Esophagus mucosa (tissue), 1 donor: ENCODE measurements at places on chromosomes 13 and 19. TPM values are rescaled to one million over a fixed set of nuclear protein-coding genes. Genes with fewer than 3 reads are reported as not detected.

DNA sequence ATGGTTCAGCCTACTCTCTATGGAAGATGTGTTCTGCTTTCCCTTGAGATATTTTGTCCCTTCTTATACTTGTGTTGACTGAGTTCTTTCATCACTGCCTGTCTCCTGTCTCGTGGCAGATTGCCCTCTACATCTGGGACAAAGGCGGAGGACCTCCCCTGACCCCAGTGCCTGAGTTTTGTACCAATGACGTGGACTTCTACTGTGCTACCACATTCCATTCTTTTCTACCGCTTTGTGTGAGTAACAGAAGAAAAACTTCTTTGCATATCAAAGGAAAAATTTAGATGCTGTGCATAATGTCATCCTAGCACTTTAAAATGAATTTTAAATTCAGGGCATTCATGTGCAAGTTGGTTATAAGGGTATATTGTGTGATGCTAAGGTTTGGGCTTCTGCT lies 74.6 kb downstream of the B3GLCT start:
- ATAC-seq, result no peak

DNA sequence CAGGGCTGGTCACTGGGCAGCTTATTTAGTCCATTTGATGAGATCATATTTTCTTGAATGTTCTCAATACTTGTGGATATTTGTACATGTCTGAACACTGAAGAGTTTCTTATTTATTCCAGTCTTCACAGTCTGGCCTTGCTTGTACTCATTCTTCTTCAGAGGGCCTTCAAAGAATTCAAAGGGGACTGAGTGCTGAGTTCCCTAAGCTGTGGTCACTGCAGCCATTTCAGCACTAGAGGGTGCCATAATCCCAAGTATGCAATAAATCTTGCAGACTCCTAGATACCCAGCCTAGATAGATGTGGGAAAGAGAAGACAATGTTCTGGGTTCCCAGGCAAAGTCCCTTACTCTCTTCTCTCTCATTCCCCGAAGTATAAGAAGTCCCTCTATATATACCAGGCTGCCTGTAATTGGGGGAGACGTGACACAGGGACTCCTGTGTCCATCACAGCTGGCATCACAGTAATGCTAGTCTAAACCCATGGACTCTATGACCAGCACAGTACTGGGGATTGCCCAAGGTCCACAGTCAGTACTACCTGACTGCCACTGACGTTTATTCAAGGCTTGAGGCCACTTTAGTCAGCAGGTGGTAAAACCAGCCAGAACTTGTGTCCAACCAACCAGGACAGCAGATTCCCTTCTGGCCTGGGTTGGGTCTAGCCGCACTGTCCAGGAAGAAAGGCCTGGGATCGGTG lies 8.9 kb upstream of the VN1R1 start:
- ATAC-seq, result peak; percentile 58

DNA sequence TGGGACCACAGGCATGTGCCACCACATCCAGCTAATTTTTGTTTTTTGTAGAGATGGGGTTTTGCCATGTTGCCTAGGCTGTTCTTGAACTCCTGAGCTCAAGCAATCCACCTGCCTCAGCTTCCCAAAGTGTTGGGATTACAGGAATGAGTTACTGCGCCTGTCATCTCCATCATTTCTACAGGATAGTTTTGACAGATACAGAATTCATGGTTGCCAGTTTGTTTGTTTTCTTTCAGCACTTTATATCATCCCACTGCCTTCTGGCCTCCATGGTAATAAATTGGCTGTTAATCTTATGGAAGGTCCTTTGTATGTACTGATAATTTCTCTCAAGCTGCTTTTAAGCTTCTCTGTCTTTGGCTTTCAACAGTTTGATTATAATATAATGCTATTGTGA lies 165.2 kb downstream of the RNF17 start:
- no peak for ATAC-seq

GRCh38 chr19:52248241-52248640 lies 21.1 kb upstream of the ZNF766 start:
- ATAC-seq, result peak; percentile 46

- ATAC-seq, result no peak
These were observed 11.4 kb downstream of the PIAS4 start for GRCh38 chr19:4018775-4019504.

- ATAC-seq, result peak; percentile 91
These were observed 17.5 kb upstream of the MEIS3 start for GRCh38 chr19:47436712-47437401.

DNA sequence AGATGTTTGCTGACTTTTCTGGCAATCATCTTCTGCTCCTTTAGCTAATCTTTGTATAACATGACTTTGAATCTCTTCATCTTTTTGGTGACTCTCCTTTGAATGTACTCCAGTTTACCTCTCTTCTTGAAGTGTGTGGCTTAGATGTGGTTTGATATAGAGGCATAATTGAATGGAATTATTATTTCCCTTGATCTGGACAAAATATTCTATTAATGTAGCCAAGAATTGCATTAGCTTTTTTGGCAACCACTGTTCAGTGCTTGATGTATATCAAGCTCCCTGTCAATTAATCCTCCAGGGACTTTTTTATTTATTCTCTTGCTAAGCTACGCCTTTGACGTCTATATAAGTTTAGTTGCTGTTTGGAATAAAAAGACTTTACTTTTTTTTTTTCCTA lies 490.8 kb downstream of the PCDH20 start:
- ATAC-seq, result no peak

The IGLON5 gene
- total RNA-seq, result not detected

GRCh38 chr13:25171517-25172302 lies at the start of gene AMER2:
AMER2 (minus strand) TSS chr13:25172288; CDS start chr13:25171619, 669 bp downstream.
- no peak for ATAC-seq

DNA sequence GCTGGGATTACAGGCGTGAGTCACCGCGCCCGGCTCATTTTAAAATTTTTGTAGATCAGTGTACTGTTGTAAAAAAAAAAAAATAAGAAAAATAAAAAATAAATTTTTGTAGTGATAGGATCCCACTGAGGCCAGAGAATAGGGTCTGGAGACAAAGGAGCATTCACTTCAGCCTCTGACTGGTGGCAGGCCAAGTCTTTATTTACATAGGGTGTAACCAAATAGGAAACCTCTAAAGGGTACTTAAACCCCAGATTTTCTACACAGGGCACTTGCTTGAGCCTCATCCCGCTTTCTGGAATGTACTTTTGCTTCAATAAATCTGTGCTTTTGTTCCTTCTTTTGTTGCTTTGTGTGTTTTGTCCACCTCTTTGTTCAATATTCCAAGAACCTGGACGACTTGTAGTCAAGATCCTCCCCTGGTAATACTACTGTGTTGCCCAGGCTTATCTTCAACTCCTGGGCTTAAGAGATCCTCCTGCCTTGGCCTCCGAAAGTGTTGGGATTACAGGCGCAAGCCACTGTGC lies 2.1 kb upstream of the PDCD2L start:
- ATAC-seq, result no peak

- ATAC-seq, result no peak
These were observed 1.8 kb downstream of the RHPN2 start for GRCh38 chr19:33062902-33063301.

The KLF1 gene
- total RNA-seq, result not detected

DNA sequence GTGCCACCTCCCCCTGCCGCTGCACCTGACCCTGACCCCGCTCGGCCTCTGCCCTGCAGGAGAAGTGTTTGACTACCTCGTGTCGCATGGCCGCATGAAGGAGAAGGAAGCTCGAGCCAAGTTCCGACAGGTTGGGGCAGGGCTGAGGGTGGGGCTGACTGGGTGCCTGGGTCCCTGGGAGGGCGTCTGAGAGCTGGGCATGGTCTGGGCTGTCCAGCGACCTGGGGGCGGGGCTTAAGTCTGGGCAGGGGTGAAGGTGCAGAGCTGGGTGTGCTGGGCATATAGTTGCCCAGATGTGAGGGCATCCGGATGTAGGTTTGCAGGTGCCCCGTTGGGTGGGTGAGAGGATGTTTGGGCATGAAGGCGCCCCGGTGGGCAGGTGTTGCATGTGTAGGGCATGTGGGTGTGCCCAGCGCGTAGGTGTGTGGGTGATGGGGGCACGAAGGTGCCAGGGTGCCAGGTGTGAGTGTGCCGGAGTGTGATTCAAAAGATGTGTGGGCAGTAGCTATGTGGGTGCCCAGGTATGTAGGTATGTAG lies 13.8 kb downstream of the MARK4 start:
- peak; percentile 53 for ATAC-seq

DNA sequence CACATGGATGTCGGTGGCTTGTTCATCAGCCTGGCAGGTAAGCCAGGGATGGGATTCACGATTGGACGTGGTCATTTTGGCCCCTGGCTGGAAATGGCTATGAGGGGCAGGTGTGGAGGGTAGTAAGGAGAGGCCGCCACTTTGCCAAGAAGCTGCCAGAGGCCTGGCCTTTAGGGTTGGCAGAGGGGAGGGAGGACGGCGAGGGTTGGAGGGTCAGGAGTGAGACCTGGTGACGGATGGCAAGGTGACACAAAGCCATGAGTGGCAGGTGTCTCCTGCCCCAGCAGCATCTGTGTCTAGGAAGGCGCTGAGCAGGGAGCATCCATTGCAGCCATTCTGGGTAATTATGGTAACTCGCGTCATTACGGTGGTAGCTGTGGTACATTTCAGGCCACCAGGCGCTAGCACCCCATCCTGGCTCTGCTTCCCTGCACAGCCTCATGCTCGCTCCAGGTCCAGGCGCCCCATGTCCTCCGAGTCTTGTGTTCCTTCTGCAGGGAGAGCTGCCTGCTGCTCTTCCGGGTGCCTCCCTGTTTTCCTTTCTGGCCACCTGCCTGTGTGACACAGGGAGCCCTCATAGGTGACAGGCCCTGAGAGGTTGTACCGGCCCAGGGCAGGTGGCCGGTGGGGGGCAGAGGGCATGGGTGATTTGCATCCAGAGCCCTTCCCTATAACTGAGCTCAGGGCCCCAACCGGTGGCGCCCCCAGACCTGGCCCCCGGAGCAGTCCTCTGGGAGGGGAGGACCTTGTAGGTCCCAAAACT lies 4.2 kb downstream of the SSBP4 start:
- ATAC-seq, result no peak

- no peak for ATAC-seq
These were observed 2.7 kb upstream of the TEX29 start for GRCh38 chr13:111317571-111318345.

DNA sequence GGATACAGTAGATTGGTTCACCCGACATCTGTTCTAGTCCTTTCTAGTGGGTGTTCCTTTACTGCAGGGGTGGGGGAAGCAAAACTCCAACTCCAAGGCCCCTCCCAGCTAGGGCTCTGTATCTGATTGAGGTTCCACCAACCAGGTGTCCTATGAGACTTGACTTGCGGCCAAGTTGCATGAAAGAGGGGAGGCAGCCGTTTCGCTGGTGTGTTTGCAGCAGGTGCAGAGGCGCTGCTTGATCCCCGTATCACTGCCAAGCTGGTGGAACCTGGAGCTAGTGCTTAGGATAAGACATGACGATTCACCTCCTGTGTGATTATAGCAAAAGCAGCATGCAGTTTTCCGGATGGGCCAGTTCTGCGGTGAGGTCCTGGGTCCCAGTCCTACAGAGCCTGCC lies 338.2 kb downstream of the UQCRFS1 start:
- ATAC-seq, result no peak

GRCh38 chr19:30870876-30871275 lies 478.4 kb downstream of the TSHZ3 start:
- no peak for ATAC-seq

The NLRP4 gene
- not detected for total RNA-seq

The CEACAM5 gene
- total RNA-seq, result 369 TPM

The SELENOV gene
- not detected for total RNA-seq

DNA sequence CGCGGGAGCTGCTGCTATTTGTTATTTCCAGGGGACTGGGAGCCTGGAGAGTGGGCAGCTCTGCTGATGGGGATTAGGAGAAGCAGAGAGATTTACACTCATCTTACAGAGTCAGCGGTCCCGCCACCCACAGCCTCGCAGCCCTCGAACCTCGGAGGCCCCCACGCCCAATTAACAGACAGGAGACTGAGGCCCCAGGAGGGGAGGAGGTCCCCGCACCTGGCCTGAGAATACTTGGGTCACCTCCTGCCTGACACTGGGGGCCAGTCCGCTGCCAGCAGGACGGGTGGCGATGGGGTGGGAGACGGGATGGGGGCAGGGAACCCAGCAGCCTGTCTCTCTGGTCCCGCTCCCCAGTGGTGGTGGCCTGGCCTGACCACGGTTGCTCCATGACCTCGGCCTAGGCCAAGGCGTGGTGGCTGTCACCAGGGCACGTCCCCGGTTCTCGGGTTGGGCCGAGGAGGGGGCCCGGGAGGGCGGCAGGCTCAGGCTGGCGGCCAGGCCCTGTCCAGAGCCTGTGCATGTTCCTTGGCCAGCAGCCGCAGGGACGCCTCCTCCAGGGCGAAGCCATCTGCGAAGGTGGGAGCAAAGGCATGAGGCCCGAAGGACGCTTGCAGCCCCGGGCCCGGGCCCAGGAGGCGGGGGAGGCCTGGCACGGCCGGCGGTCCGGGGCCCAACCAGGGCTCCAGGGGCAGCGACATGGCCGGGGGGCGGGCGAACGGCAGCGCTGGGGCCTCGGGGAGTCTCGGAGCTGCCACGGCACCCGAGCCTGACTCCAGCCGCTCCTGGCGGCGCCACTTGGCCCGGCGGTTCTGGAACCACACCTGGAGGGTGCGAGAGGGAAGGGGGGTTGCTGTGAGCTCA lies 1.7 kb downstream of the RAX2 start:
- no peak for ATAC-seq

The KLK12 gene
- total RNA-seq, result 153 TPM

- ATAC-seq, result peak; percentile 8
These were observed 1.7 kb downstream of the ELL start for GRCh38 chr19:18519962-18520847.

- no peak for ATAC-seq
These were observed 116.7 kb downstream of the POSTN start for GRCh38 chr13:37481885-37482227.

The ARHGEF18 gene
- 18.4 TPM for total RNA-seq

DNA sequence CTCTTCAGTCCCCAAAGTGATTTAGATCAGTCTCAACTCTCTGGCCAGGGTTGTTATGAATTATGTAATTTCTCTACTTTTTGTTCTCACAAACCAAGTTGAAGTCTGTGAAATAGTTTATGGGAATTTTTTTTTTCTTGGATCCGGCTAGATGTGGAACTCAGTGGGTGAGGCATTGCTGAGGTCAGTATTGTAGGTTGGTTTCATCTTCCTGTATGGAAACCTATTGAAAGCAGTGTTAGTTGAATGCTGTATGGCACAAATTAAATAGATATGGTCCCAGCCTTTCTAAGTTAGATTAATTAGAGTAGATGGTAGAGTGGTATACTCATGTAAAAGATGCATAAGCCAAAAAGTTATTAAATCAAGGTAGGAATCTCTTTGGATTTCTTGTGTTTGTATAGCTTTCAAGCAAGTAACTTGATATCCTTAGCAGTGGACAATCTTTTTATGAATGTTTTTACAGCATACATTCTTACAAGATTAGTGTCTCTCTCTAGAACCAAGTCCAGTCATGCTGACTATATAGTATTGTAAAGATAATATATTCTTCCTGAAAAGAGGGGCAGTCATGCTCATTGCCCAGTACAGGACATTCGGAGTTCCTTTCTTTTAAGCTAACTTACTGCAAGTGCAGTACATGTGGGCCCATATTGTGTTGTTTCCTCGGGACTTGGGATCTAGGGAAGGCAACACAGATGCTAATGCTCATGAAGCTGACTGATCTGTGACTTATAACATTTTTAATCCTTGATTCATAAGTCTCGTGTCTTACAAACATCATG lies 2541.1 kb downstream of the PCDH9 start:
- ATAC-seq, result no peak
